ENCODE measurements at places on chromosomes 3 and 15. TPM values are rescaled to one million over a fixed set of nuclear protein-coding genes. Genes with fewer than 3 reads are reported as not detected.

Gene DPPA2
- not detected for total RNA-seq

Gene PLOD2
- total RNA-seq = 23.5 TPM

Gene ADAMTSL3
- 7.9 TPM for total RNA-seq

Gene USP50
- 2.8 TPM for total RNA-seq
